ENCODE measurements at places on chromosomes 2 and 18.

GRCh38 chr18:36372903-36373311, 75.4 kb downstream of the FHOD3 start:
- peak; percentile 42 for DNase-seq

GRCh38 chr18:62037012-62037742, 144.4 kb upstream of the RNF152 start:
- no peak for DNase-seq

DNA sequence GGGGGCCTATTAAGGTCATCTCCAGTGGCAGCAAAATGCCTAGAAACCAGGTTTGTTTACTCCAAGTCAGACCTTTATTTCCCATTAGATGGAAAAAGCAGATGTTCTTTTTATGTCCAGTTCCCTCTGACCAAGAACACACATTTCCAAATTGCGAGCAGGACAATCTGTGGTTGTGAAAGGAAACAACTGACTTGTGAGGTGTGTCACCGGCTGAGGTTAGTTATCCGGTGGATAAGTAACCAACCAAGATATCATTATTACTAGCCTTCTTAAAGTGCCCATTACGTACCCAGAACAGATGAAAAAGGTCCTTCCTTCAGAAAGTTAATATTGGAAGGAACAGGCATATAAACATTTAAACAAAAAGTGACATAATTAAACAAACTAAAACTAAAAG, 112.9 kb downstream of the THADA start:
- DNase-seq = peak; percentile 64

- DNase-seq = no peak
These were observed 33.2 kb upstream of the SP3 start for GRCh38 chr2:173998386-173998785.

- no peak for DNase-seq
These were observed 76.9 kb upstream of the NABP1 start for GRCh38 chr2:191601060-191601459.

DNA sequence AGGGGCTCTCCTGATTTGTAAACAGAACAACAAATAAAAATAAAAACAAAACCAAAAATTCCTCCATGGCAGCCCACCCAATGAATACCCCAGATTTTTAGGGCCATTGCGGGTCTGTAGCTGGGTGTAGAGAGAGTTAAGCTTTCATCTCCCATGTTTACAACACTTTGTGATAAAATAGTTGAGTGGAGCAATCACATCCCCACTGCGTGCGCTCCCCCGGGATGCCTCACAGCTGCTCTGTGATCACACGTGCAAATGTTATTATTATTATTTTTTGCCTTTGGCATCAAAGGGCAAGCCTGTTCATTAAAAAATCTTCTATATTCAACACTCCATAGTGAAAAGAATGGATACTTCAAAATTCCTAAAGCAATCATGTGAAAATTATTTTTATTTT, 118.0 kb downstream of the MBP start:
- DNase-seq = no peak

GRCh38 chr2:134782792-134783191, 55.6 kb upstream of the ACMSD start:
- DNase-seq = peak; percentile 18

- DNase-seq = no peak
These were observed 271.0 kb downstream of the ZNF521 start for GRCh38 chr18:25081001-25081400.

GRCh38 chr18:12441475-12442034, 33.8 kb downstream of the PRELID3A start:
- DNase-seq = no peak

GRCh38 chr18:32930695-32931301, 158.0 kb upstream of the KLHL14 start:
- no peak for DNase-seq

DNA sequence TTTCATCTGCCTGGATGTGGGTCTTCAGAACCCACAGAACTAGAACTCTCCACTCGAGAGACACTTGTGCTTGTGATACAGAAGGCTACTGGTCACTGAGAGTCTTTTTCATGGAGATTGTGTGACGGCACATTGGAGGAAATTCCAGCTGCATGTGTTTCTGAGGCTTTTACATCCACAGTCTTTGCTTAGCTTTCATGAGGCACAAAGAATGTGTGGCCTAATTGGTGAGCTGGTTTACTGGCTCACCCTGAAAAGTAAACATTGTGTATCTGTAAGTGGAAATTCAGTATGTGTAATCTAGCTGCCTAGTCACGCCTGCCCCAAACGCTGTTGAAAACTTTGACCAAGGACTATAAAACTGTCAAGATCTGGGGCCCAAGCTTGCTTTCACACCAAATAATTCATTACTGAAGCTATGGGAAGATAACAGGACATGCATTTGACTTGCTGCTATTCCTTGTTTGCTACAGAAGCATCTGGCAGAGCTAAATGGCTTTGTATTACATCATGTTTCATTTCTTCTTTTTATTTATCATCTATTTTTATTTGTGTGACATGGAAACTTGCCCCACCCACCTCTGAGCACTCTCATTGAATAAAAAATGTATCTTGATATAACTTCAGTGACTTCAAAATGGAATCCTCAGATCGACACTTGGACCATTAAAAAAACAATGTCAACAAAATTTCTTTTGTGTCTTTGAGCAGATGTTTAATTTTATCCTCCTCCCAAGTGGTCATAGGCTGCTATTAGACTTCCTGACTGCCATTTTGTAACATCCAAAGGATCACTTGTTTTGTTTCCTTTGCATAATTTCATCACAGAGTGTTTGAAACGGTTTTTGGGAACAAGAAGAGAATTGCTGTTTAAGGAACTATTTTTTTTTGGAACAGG, 80.2 kb downstream of the EFEMP1 start:
- DNase-seq = peak; percentile 97

GRCh38 chr18:75839041-75839440, 411.5 kb upstream of the SMIM21 start:
- no peak for DNase-seq

DNA sequence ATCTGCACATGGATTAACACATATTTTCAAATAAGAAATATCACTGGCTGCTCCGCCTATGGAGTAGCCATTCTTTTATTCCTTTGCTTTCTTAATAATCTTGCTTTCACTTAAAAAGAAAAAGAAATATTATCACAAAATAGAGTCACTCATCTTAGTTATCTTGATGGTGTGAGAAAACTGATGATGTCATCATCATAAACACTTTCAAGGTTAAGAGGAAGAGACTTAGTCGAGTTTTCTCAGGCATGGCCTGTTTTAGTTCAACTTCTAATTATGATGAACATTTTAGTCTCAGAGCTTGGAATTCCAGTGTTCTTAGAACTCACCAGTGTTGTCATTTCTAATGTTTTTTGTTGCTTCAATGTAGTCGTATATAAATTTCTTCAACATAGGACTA, 506.1 kb downstream of the PTPRM start:
- DNase-seq = no peak

GRCh38 chr2:72081451-72081850, 66.2 kb downstream of the CYP26B1 start:
- no peak for DNase-seq

DNA sequence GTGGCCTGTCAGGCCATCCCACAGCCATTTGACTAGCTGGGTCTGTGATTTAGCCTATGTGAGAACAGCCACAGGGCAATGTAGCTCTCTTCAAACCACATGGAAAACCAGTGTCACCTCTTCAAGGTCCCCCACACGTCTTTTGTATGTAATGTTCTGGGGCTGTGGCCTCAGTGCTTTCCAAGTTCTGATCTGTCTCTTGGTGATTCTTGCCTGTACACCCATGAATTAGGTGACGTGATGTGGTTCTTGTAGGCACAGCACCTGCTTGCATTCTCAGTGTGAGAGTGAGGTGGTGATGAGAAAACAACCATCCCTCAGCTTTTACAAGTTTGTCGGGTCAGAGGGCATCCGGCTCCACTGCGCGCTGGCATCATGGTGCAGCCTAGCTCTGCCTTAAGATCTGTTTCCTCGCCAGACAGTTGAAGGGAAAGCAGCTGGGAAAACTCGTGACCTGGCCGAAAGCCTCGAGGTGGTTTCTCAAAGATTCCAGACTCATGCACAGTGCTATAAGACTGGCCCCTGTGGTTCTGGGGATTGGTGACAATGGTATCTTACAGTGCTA, 125.8 kb downstream of the TANC1 start:
- no peak for DNase-seq

DNA sequence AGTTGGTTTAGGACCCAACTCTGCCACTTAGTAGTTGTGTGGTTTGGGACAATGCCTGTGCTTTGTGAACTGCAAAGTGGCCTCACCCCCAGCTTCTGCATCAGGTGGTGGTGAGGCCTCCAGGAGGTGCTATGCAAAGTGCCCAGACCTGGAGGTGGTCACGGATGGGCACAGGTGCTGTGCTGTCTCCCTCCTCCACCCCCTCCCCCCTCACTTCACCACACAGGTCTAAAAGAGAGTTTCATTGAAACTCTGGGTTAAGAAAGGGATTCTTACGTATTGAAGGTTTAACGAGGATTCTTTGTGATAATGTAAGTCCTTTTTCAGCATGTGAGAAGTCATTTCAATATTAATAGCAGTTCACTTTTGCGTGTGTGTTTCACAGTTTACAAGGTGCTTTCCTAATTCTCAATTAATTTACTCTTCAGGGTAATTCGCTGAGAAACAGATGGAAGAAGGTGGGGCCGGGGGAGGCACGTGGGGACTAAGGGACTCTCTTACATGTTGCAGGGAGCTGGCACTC, 369.9 kb downstream of the LPIN1 start:
- DNase-seq = no peak

DNA sequence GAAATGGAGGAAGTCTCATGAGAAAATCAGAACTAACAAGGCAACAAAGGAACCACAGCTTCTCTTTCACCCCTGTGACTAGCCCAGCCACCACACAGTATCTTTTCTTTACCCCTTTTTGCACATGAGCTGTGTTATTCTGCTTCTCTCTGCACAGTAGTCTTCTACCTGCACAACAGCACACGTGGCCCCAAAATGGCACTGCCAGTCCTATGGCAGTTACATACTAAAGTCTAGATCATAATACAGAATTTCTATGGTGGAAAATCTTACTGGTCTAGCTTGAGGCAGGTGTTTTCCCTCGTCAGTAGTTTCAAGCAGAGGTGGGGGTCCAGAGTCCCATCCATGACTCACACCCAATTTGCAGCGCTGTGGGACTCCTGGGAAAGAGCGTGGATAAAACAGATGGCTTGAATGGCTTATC, 177.7 kb downstream of the DIS3L2 start:
- no peak for DNase-seq

- DNase-seq = no peak
These were observed 575 bp downstream of the TMEM150A start for GRCh38 chr2:85601771-85602475.

Measured in skeletal muscle cell (primary cell).